Activated naive CD4-positive, alpha-beta T cell (primary cell): ENCODE measurements at places on chromosomes 5 and 9.

GRCh38 chr5:14749579-14750101 lies 85.1 kb downstream of the OTULIN start:
- DNase-seq: no peak

- DNase-seq: no peak
These were observed 312.4 kb downstream of the DOCK8 start for GRCh38 chr9:526904-527591.

GRCh38 chr9:86512929-86513328 lies 158.7 kb upstream of the TUT7 start:
- DNase-seq: no peak

DNA sequence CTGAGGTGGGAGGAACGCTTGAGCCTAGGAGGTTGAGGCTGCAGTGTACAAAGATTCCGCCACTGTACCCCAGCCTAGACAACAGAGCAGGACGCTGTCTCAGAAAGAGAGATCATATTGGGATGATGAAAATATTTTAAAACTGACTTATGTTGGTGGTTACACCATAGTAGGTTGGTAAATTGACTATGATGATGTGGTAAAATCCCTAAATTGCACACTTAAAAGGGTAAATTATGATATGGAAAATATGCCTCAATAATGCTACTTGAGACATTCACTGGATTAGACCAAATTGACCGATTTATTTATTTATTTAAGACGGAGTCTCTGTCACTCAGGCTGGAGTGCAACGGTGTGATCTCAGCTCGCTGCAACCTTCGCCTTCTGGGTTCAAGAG lies 21.9 kb upstream of the TOR1B start:
- DNase-seq: no peak

- DNase-seq: no peak
These were observed 4.3 kb upstream of the TIFAB start for GRCh38 chr5:135456238-135457099.

DNA sequence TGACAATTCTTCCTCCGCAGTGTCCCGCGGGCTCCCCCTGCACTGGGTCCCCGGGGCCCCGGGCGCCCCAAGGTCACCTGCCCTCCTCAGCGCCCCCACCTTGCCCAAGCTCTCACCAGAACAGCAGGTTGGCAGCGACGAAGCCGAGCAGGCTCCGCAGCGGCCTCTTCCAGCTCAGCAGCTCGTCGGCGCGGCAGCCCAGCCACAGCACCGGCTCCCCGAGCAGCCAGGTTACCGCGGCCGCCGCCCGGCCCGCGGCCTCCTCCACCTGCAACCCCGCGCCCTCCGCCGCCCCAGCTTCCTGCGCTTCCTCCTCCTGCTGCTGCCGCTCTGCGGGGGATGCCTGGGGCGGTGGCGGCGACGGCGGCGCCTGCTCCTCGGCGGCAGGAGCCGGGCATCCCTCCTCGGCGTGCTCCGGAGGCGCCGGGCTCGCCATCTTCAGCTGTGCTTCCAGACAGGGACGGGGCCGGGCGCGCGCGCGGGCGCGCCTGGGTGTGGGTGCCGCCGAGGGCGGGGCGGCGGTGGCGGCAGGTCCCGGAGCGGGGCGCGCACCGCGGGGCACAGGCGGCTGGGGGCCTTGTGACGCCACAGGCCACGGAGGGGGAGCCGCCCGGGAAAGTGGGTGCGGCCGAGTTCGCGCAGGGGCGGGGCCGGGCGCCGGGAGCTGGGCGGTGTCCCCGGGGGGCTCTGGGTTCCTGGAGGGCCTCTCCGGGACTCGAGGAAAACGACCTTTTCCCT lies at the start of gene RETREG1:
Gene RETREG1 (minus strand): TSS at position 462 of the 738 bp plus-strand sequence. CDS start 26 bp downstream, at position 436.
- peak; percentile 76 for DNase-seq

- no peak for DNase-seq
These were observed 18.7 kb downstream of the ERGIC1 start for GRCh38 chr5:172852490-172853354.

DNA sequence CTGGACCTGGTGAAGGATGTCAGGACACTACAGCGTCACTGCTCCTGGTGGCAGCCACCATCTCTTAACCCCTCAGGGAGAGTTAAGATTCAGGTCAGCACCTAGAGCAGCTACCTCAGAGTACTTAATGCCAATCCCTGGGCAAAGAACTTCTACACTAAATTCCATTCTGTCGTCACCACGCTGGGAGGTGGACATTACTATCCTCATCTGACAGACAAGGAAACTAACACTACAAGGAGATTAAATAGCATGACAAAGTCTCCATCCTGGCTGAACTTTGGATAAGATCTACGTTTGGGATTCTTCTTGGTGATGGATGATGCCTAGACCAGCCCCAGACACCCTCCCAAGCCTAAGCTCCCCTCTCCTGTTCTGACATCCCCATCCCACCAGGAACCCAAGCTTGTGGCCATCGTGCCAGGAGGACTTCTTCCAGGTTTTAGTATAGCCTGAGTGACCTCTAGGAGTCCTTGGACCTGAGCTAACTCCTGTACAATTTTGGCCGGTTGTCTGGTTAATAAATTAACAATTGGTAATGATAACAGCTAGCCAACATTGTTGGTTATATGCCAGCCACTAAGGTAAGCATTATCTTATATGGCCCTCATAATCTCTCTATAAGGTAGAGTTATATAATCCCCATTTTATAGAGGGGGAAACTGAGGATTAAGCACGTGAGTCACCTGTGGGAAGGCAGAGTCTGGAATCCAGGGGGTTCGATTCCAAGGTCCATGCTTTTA lies 54.8 kb downstream of the C5orf15 start:
- no peak for DNase-seq

GRCh38 chr9:114641967-114642366 lies 15.6 kb downstream of the TEX53 start:
- no peak for DNase-seq

DNA sequence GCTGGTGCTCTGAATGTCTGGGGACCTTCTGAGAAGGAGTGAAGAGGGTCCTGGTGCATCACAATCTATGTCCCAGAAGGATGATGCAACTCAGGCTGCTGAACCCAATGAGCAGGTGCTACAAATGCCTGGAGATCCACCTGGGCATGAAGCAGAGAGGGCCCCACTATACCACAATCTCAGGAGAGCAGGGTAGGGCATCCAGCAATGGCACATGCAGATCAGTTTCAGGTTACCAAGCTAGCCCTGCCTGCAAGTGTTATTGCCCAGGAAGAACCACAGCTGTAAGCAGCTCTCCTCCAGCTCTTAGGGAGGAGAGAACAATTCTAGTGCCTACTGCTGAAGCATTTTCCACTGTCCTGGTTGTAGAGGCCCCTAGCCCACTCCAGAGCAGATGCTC lies 389.2 kb upstream of the TNC start:
- DNase-seq: no peak

- DNase-seq: no peak
These were observed 13.6 kb downstream of the PRPF4 start for GRCh38 chr9:113289091-113289490.

DNA sequence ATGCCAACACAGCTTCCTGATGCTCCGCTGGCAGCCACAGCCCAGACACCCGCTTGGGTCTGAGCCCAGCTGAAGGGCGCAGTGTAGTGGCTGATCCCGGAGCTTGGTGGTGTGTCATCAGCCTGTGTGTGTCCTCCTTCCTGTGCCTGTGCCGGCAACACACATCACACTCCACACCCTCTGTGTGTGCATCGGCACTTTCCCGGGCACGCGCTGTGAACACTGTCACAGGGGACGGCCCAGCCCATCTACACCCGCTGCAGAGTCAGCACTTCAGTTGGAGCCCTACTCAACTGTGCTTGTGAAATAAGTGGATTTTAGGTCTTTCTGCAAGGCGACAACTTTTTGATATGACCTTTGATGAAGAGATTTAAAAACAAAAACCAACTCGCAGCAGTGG lies 189.4 kb downstream of the IRX2 start:
- no peak for DNase-seq

DNA sequence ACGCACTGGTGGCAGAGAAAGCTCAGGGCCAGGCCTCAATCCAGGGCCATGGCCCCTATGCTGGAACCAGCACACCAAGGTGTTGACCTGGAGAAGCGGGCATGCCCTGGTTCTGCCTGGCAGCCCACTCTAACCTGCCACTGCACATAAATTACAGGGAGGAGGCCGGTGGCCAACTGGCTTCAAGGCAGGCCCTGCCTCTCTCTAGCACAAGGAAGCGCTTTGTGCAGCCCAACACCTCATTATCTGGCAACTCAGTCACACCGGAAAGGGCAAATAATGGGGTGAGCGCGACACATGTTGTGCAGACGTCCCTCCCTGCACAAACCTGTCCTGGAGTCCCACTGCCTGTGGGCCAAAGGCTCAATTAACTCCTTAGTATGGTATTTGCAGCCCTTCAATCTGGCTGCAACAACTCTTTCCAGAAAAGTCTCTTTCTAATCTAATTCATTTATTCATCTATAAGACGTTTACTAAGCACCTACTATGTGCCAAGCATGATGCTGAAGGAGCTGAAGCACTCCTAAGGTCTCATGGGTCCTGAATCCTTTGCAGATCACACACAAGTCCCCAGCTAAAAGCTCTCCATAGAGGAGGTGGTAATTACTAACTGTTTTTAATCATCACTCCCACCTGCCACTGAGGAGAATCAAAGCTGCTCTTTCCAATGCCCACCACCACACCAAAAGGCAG lies 24.9 kb downstream of the SHB start:
- no peak for DNase-seq

- no peak for DNase-seq
These were observed 72.9 kb upstream of the SHB start for GRCh38 chr9:38141746-38142591.

DNA sequence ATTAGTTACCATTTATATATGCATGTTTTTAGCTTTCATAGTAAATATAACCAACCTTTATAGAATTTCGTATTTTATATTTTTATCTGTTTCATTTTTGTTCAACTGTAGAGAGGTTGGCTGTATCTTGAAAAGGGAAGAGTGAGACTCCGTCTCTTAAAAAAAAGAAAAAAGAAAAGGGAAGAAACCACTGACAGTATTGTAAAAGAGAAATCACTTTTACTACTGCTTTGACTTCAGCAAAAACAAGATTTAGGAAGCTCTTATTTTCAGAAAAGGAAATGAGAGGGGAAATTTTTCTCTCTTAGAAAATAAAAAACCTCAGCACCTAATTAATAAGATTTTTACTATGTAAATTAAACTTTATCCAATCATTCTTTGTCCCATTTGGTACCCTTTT lies 14.4 kb downstream of the POLK start:
- no peak for DNase-seq

DNA sequence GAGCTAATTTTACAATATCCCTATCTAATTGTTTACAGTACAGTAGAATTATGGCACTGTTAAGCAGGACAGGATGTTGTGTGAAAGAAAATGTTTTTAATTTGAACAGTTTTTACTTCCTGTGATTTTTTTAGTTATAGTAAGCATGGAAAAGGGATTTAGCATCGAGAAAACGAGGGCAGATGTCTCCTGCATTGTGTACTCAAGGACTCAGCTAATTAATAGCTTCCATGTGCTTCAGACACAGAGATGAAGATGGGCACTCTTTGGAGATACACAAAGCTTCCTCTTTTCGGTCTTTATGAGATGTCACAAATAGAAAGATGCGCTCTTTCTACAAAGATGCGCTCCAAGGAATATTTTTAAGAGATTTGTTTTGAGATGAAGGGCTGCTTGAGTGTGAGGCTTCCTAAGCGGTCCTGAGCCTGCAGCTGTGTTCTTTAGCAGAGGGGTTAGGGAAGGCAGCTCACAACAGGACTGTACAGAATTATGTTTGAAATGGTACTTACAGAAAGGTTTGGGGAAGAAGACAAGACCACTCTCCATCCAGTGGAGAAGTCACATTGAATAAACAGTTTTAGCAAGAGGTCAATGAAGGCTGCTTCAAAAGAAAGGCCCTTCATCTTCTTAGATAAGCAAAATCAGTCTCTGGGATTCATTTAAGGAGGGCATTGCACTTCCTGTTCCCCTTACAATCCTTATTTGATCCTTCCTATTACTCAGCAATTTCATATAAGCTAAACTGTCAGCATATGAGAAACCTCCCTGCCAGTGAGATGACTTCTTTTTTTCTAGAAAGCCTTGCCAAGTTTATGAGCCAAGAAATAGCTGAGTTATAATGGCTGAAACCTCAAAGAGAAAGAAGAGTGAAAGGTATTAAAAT lies 311.5 kb downstream of the EFNA5 start:
- DNase-seq: no peak

GRCh38 chr5:99948850-99949249 lies 586.3 kb upstream of the FAM174A start:
- no peak for DNase-seq

GRCh38 chr5:148791334-148791667 lies 35.1 kb upstream of the ADRB2 start:
- DNase-seq: no peak

DNA sequence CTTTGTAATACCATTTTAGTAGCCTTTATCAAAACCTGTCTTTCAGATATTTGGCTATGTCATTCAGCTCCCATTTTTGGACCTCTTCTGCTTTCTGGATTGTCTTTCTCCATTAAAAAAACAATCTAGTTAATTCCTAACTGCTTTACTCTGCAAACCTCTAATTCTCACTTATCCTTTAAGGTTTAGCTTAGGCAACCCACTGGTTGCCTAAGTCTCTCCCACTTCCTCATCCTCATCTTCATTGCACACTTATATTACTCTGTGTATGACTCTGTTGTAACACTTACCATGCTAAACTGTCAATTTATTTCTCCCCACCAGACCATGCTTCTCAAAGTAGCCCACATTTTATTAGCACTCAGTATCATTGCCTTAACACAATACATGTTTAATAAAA lies 205.0 kb upstream of the DMRTA1 start:
- no peak for DNase-seq

GRCh38 chr5:71882826-71883741 lies 164.0 kb downstream of the CARTPT start:
- DNase-seq: no peak

DNA sequence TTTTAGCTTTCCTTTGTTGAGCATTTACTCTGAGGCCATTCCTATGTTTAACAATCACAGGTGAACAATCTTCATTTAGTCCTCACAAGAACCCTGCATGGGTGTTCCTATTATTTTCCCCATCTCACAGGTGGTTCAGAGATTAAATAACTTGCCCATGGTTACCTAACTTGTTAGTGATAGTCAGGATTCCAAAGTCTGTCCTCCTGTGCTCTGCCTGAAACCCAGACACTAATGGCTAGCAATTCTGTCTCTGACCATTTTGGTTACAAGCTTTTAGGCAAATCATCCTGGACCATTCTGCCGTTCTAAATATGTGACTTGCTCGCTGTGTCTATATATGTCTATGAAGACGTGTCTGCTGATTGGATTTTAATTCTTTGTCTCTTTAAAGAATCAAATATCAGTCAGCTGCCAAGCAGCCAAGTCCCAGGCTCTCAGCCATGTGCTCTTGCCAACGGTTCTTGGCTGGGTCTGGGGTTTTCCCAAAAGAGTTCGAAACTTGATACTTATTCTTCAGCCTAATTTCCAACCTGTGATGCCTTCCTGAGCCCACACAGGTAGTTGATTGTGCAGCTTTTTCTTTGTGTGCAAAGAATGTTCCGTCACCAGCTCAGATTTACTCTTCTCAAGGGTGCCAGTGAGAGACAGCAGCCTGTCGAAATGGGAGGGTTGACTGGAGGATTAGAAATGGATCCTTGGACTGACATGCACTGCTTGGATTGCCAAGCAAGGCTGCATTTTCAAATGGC lies 121.7 kb downstream of the NREP start:
- no peak for DNase-seq
